ENCODE measurements at places on chromosomes 3 and 15.

GRCh38 chr3:149534671-149535332 lies 60.3 kb downstream of the TM4SF4 start:
- peak; percentile 65 for DNase-seq

DNA sequence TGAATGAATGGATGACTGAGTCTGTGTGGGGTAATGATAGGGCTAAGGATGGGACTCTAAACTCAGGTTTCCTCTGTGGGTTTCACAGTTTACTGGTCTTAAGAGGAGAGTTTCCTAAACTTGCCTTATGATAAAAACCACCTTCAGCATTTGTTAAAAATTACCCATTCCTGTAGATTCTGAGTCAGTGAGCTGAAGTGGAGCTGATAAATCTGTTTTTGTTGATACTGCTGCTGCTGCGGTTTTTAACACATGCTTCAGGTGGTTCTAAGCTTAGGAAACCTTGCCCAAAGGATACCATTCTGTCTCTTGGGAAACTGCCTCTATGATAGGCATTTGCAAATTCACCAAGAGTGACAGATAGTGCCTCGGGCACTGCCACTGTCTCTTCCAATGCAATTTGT lies 52.6 kb downstream of the MECOM start:
- DNase-seq = no peak

- DNase-seq = no peak
Measured at GRCh38 chr3:133857767-133858166, 37.9 kb downstream of the RAB6B start.

DNA sequence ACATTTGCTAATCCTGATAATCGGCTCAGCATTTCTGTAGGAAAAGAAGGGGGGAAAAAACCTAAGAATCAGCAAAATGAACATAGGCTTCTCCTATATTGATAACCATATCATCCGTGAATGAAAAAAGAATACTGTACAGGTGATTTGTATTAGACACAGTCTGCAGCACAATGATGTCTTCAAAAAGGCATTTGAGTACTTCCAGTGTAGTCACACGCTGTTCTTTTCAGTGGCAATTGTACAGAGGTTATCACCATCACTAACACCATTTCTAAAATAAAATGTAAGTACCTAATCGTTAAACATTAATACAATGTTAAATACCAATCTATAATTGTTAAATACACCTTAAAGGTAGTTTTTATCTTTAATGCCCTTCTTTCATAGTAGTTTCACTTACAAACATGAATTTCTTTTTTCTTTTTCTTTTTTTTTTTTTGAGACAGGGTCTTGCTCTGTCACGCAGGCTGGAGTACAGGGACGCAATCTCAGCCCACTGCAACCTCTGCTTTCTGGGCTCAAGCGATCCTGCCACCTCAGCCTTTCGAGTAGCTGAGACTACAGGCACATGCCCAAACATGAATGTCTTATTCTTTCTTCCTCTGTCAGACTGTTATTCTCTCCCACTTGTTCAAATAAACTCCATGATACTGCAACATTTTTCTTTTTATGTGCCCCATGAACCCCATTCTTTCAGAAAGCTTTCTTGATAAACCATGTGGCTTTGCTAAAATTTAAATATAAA lies 18.4 kb downstream of the GOLGB1 start:
- DNase-seq = no peak

- no peak for DNase-seq
Measured at GRCh38 chr3:109178708-109179107, 42.2 kb downstream of the C3orf85 start.

GRCh38 chr3:71309886-71310285 lies 273.6 kb downstream of the FOXP1 start:
- DNase-seq = no peak
